ENCODE measurements at places on chromosomes 2 and 18.

DNA sequence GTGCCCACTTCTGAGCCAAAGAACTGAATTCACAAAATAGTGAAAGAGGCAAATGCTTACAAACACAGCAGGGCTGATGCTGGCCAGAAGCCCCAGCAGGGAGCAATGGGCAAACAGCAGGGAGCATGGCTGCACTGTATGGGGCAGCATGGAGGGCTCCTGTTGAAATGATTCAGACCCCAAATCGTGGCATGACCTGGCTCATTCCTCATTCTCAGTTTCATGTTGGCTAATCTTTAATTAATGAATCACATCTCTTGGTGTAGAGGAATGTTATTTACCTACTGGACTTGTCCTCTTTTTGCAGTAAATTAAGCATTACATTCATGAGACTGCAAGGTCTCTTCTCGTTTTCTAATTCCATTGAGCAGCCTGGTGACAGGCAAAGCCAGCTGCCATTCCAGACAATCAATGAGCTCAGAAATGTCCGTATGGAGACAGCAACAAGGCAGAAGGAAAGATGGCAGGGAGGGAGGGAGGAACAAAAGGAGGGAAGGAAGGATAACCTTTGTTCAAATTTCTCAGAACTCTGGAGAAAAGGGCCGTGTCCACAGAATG is 84.9 kb upstream of the ST8SIA3 start:
- DNase-seq = no peak

DNA sequence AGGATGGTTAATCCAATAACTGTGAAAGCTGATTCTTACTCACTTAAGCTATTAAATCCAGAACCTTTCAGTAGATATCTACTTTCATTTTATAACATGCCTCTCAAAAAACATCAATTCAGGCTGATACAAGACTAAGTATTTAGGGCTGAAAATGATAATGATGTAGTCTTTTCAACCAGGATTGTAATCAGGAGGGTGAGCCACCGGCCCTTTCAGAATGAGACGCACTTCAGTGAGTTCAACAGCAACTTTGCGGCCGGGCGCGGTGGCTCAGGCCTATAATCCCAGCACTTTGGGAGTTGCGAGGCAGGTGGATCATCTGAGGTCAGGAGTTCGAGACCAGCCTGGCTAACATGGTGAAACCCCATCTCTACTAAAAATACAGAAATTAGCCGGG is 30.4 kb downstream of the RBMS1 start:
- no peak for DNase-seq

DNA sequence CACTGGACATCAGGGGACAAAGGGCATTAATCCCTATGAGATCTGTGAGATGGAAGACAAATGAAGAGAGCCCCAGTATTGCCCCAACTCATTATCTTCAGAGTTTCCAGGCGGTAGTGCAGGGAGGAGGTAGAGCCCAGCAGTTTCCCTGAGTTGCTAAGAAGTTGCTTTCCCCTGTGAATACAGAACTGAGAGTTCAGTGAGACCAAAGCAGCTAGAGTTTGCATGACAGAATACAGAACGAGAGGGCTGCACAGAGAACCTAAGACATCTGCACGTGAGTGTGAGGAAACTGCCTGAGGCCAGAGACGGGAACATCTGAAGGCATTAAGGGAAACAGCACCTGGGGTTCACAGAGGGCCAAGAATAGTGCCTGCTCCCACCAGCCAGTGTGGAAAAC is 18.1 kb upstream of the PGAP1 start:
- no peak for DNase-seq

GRCh38 chr18:12886498-12887126 is 2.6 kb upstream of the PTPN2 start:
- peak; percentile 72 for DNase-seq

DNA sequence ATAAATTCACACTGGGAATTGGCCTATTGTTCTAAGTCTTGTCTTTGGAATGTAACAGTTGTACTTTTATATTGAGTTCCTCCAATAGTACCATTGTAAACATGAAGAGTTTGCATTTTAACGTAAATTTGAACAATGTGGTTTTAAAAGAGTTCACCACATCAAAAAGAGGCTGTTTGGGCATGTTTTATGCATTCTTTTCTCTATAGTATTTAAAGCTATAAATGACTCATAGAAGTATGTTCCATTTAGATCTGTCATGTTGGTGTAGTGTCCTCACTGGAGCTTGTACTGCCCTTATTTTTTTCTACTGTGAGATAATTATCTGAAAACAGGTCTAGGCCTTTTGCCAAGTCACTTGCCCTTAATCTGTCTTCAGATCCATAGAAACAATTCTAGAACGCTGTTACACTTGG is 141.9 kb downstream of the RHBDD1 start:
- DNase-seq = no peak

DNA sequence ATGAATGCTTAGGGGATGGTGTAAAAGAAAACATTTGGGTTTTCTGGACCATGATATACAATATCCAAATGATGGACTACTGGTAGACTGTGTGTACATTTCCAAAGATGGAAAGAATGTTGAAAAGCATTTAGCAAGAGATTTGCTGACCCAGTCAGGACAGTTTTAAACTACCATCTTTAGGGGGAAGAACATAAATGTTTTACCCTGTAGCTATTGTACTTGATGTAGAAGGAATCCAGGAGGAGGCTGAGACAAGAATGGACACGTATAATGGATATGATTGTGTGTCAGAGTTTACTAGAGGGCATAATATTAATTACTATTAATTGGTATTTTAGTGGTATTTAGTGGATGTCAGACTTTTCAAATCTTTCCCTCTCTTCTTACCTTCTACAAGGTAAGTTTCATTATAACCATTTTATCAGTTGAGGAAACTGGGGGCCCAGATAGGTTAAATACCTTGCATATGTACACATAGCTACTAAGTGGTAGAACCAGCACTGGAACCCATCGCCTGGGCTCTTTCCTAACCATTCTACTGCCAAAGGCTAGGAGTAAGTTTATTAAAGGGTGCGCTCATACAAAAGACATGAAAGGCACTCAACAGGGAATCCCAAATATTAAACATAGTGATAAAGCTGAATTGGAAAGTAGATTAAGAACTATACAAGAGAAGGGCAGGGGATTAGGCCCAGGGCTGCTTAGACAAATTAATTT is 8.9 kb downstream of the TACR1 start:
- no peak for DNase-seq

GRCh38 chr2:45177870-45178269 is 168.6 kb upstream of the SIX2 start:
- DNase-seq = peak; percentile 68

DNA sequence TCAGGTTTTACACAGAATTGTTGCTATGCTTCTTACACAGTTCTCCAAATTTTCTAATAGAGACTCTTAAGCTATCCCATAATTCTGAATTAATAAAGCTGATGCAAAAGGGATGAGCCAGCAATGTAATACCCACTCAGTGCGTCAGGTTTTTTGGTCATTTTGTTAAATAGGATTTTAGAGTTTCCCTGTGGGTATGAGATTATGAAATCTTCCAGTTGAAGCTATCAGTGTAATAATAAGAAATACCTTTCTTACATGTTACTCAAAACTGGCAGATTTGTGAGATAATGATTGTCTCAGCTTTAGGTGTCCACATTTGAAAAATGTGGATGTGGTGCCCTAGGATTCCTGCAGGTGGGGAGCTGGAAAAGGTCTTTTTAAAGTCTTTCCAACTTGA is 44.5 kb downstream of the SOCS6 start:
- no peak for DNase-seq

GRCh38 chr2:38386377-38386776 is 9.3 kb upstream of the ATL2 start:
- DNase-seq = peak; percentile 22

- DNase-seq = no peak
Observed at GRCh38 chr2:8524388-8524787, 157.5 kb upstream of the ID2 start.

GRCh38 chr2:161370981-161371380 is 45.1 kb upstream of the TBR1 start:
- no peak for DNase-seq

GRCh38 chr2:62140426-62141141 is 55.3 kb upstream of the B3GNT2 start:
- no peak for DNase-seq

- no peak for DNase-seq
Observed at GRCh38 chr2:234747032-234747431, 204.8 kb upstream of the SH3BP4 start.

DNA sequence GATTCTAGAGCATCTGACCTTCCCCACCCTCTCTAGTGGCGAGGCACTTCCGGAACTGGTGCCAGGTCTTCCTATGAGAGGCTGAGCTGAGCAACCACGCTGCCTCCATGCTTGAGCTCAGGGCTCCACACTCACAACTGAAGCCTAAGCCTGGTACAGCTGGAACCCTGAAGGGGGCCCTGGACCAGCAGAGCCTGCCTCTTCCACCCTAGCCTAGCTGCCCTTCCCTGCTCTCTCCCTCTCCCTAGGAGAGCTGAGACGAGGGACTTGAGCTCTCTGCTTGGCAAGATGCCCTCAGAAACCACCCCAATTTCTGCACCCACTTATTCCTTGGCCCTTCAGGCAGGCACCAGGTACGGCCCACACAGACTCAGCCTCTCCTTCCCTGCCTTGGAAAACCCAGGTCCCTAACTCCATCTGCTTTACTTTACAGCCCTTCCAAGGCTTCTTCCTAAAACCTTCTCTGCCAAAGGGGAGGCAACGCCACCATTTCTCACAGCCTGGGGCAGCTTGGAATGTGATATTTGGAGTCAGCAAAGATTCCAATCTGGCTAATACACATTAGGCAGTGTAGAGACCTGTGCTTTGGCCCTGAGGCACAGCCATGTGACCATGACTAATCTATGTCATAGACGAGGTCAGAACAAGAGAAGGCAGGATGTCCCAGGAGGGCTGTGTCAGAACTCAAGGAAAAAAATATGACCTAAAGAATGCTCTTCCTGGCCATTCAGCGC is 18.8 kb downstream of the COX7A2L start:
- peak; percentile 43 for DNase-seq

GRCh38 chr2:108605947-108606346 is 71.7 kb downstream of the LIMS1 start:
- DNase-seq = no peak

GRCh38 chr18:13260197-13260934 is 41.8 kb downstream of the LDLRAD4 start:
- DNase-seq = no peak

- DNase-seq = no peak
Observed at GRCh38 chr2:36339607-36340218, 15.9 kb upstream of the CRIM1 start.

DNA sequence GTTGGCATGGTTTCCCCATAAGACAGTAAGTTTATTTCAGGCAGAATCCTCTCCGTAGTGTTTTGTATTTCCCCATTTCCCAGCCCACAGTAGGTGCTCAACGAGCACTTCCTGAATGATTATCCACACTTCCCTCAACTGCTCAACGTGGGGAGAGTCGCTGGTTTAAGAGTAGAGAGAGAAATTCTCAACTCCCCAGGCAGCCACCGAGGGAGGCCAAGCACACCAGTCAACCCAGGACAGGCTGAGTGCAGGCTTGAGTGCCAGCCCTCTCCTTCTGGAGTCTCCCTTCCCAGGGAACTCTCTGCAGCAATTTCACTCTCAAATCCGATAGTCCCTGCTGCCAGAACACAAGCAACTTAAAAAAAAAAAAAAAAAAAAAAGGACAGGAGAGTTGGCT is 92.0 kb upstream of the LMAN1 start:
- DNase-seq = no peak

GRCh38 chr2:236899146-236899545 is 186.5 kb upstream of the COPS8 start:
- DNase-seq = no peak

GRCh38 chr2:189134485-189134884 is 45.1 kb downstream of the COL5A2 start:
- no peak for DNase-seq

GRCh38 chr18:76429262-76430126 is 65.5 kb downstream of the ZNF516 start:
- no peak for DNase-seq

GRCh38 chr2:161165811-161166210 is 5.6 kb downstream of the TANK start:
- DNase-seq = peak; percentile 79

- DNase-seq = no peak
Observed at GRCh38 chr18:22943847-22944246, 10.7 kb downstream of the RBBP8 start.

- DNase-seq = peak; percentile 99
Observed at GRCh38 chr2:145692971-145693478, 1173.1 kb upstream of the ZEB2 start.

- DNase-seq = no peak
Observed at GRCh38 chr2:134527381-134527780, 191.4 kb downstream of the TMEM163 start.

DNA sequence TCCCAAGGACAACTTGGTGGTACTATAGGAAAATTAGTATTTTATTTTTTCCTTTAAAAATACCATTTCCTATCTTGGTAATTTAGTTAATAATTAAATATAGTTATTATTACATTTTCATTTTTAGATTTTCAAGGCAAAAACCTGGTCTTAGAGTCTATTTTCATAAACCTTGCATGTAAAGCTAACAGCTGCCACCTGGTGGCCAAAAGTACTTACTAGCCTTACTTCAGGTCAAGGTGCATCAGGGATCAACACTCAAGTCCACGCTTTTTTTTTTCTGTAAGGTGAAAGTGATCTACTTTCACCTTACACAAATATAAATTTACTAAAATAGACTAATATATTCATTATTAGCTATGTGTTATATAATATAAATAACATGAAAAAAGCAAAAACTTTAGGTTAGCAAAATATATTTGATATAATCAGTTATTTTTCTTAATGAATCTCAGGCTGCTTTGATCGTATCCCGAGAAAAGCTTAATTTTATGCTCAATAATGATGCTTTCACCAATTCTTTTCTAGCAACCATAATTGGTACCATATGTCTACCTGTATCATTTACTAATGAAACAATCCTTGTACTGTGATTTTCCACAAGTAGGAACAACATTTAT is 62.5 kb downstream of the RELCH start:
- DNase-seq = peak; percentile 78

GRCh38 chr2:195017890-195018289 is 639.1 kb upstream of the SLC39A10 start:
- DNase-seq = no peak

DNA sequence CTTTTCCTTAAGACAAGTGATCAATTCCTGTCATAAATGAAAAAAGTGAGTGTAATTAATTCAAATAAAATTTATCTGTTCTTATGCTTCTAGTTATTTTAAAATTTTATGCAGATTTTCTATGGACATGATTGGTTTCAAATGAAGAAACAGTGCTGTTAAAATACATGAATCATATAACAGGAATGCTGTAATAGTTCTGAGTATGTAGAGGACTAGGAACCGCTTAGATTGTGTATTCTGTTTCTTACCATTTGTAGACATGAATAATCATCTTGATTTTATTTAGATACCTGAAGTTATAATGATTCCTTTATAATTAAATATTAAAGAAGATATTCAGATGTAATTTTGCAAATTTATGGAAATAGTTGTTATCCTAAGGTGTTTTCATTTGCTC is 3.5 kb downstream of the ACTR2 start:
- no peak for DNase-seq

GRCh38 chr2:29618024-29618423 is 303.4 kb downstream of the ALK start:
- no peak for DNase-seq

- no peak for DNase-seq
Observed at GRCh38 chr2:223562078-223562477, 40.1 kb downstream of the SCG2 start.

- no peak for DNase-seq
Observed at GRCh38 chr2:217585362-217585761, 417.4 kb downstream of the TNS1 start.

- no peak for DNase-seq
Observed at GRCh38 chr2:160269365-160269764, 69.3 kb upstream of the ITGB6 start.

- DNase-seq = no peak
Observed at GRCh38 chr2:239820836-239821693, 204.1 kb downstream of the NDUFA10 start.
